ENCODE measurements at places on chromosomes 2 and 18.

DNA sequence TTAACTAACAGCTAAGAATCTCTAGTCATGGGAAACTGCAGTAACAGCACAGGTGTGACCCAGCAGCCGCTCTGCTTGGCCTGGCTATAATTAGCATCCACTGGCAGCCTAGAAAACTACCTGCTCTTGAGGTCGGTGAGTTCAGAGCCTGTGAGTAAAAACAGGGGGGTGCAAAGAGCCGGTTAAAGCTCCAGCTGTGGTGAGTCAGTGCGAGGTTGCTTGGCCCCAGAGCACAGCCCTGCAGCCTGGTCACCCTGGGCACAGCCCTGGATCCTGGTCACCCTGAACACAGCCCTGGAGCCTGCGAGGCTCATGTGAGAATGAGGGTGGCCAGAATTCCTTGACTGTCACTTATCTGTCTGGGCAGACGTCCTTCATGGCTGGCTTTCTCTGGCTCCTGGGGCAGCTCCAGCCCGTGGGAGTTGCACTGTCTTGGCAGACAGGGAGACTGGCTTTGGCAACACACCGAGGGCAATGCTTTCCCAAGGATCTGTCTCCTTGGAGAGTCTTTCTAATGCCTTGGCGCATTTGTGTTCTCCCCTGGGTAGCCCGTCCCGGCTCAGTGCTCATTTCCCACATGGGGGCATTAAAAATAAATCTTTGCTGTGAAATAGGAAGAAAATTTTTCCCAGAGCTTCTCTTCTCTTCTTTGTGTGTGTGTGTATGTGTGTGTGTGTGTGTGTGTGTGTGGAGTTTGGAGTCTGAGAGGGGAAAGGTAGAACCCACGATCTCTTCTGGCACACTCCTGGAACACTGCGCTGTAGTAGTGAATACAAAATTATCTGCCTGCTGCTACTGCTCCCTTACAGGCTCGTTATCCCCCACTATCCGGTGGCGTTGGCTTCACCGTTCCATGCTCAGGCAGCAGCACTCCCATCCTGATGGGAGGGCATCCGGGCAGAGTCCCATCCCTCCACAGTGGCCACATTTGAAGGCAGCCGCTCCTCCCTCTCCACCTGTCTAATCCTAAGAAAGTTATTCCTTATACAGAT, 250.2 kb upstream of the MEX3C start:
- DNase-seq = peak; percentile 27

DNA sequence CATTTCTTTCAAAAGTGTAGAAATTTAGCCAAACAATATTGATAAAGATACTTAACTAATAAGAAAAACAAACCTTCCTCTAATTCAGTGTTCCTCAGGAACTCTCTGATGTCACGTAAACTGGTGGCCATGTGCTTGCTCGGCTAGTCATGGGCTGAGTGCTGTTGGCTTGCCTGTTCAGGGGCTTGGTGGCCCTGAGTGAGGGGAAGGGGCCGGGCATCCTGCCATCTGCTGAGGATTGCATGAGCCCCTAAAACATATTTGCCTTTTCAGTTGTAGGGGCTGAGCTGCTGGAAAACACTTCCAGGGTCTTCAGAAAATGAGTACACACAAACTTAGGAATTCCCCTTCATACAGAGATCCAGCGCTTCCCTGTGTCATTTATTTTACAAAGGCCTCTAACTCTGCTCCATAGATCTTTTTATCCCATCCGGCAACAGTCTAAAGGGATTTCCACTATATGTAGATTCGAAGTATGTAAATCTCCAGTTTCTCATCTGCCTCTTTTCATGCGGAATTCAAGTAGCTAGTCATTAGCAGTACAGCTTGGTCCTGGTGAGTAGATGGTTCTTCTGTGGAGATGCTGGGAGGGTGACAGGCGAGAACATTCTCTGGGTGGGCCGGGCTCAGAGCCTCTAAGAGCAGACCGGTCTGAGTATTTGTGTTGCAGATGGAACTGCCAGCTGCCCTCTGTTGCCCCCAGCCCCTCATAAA, 20.1 kb upstream of the NFATC1 start:
- no peak for DNase-seq

- DNase-seq = no peak
These were observed 212.4 kb downstream of the CMPK2 start for GRCh38 chr2:6653281-6653750.

GRCh38 chr18:9874728-9875127, 11.0 kb upstream of the TXNDC2 start:
- no peak for DNase-seq

GRCh38 chr18:44453505-44453904, 227.2 kb upstream of the SETBP1 start:
- DNase-seq = no peak

GRCh38 chr18:33557706-33558105, 20.3 kb upstream of the ASXL3 start:
- no peak for DNase-seq

GRCh38 chr18:54871231-54871630, 43.0 kb downstream of the RAB27B start:
- DNase-seq = no peak

GRCh38 chr2:104658904-104659591, 194.9 kb upstream of the POU3F3 start:
- peak; percentile 81 for DNase-seq

GRCh38 chr18:8478166-8478967, 130.9 kb upstream of the RAB12 start:
- DNase-seq = no peak

GRCh38 chr2:19762959-19763605, 138.7 kb downstream of the TTC32 start:
- DNase-seq = no peak

GRCh38 chr18:24633121-24633520, 172.7 kb downstream of the HRH4 start:
- no peak for DNase-seq

DNA sequence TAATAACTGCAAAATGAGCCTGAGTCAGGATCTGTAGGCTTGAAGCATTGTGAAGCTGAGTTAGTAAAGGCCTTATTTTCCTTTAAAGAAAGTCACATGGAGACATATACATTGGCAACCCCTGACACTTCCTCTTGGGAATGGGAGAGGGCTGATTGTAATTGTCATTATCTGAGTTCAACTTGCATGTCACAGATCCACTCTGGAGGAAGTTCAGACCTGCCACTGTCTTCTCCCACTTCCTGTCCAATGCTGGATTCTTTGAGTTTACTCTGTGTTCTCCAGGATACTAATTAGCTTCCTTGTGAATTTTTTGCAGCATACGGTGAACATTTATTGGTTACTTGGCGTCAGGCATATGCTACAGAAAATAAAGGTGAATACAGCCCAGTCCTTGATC, 34.1 kb downstream of the SMARCAL1 start:
- no peak for DNase-seq

DNA sequence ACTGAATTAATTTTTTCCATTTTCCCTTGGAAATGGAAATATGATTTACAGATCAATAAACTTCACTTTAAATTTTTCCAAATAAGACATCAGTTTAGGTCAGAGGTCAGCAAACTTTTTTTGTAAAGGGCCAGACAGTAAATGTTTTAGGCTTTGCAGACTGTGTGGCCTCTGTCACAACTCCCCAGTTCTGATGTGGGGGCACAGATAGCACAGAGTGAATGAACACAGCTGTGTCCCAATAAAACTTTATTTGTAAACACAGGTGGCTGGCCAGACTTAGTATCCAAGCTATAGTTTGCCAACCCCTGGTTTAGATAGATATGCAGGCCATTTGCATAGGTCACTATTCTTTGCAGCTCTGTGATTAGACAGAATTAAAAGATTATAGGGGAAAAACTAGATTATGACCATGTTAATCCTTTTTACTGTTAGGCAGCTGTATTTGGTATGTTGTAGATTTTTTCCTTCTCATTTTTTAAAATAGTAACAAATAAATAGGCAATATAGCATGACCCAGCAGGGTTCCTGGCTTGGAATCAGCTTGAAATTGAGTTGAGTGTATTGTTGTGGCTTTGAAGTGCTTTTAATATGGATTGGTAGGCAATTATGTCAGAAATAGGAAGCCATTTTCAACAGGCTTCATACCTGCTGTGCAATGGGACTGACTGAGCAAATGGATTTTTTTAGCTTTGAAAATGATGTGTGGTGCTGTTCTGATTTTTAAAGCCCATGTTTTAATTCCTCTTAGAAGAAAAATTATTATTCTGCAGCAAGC, 59.7 kb downstream of the WDSUB1 start:
- DNase-seq = no peak

DNA sequence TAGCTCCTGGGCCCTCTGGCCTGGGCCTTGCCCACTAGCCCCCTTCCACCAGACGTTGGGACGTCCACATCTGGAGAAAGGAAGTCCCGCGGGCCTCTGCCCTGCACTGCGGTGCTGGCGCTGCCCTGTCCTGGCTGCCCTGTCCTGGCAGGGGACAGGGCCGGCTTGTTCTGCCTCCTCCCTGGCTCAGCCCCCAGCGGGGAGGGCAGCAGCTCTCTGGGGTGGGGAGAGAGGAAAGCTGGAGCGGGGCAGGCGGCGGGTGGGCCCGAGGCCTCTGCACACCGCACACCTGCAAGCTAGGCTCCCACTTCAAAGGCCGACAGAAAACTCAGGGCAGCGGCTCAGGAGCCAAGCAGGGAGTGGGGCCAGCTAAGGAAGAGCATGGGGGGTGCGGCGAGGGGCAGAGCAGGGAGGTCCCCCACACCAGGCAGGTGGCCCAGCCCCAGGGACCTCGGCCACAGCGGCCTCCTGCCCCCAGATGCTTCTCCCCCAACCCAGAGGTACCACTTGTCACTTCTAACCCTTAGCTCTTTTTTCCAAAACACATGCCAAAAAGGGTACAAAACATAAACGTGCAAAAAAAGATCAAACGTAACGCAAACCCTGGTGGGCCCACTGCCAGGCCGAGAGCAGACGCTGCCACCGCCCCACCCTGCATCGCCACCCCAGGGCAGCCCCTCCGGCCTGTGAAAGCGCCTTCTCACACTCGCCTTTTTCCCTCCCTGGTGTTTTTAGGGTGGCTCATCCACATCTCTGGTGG, 13.5 kb downstream of the SNED1 start:
- DNase-seq = peak; percentile 69

DNA sequence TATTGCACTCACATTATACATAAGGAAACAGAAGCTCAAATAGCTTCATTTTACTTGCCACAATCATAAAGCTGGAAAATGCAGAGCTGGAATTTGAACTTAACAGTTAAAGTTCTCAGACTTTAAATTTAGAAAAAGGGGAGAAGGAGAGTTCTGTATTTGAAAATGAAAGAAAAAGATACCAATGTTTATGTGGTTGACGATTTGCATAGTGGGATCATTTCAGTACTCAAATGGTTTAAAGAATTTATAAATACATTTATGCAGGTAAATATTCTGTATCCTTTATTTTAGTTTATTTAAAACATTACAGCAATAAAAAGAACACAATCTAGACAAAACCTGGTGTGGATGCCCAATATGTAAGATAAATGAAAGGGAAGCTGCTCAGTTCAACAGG, 25.5 kb upstream of the STAT4 start:
- no peak for DNase-seq

DNA sequence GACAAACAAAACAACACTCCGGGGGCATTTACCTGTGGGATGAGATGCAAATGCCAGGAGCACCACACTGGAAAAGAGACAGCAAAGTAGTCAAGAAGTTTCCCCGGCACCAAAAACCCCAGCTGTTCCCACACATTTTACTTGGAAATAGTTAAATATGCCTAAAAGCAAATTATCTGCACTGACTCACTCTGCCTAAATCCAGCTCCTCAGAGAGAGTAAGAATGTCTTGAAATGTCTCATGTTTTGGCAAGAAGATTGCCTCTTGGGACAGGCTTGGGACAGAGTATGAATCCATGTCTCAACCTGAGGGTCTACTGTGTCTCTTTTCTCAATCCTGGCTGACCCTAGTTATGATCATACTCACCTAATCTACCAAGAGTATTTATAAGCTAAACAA, 87.5 kb upstream of the RIOK3 start:
- DNase-seq = no peak
